ENCODE measurements at places on chromosomes 12 and 14.
A peak's percentile ranks its signal among the peaks of the same experiment; 100 is the strongest.

DNA sequence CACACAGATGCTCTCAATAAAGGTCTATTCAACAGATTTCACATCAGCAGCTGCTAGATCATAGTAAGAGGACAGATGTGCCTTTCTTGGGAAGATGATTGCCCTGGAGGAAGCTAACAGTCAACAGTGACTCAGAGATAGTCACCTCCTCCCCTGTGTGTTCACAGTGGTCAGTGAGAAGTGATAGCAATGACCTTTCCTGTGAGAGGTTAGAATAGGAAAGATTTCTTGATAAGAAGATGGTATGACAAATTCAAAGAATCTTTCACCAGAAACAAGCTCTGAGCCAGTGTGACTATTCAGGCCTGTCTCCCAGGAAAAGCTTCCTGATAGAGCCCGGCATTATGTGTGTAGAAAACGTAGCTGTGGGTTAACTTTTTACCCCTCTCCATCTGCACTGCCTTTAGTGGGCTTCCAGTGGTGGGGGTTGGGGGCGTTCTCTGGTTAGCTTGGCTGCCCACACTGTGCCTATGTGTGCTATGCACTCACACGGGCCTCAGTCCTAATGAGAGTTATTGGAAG lies 66.4 kb upstream of the ARHGAP5 start:
- no peak for DNase-seq

DNA sequence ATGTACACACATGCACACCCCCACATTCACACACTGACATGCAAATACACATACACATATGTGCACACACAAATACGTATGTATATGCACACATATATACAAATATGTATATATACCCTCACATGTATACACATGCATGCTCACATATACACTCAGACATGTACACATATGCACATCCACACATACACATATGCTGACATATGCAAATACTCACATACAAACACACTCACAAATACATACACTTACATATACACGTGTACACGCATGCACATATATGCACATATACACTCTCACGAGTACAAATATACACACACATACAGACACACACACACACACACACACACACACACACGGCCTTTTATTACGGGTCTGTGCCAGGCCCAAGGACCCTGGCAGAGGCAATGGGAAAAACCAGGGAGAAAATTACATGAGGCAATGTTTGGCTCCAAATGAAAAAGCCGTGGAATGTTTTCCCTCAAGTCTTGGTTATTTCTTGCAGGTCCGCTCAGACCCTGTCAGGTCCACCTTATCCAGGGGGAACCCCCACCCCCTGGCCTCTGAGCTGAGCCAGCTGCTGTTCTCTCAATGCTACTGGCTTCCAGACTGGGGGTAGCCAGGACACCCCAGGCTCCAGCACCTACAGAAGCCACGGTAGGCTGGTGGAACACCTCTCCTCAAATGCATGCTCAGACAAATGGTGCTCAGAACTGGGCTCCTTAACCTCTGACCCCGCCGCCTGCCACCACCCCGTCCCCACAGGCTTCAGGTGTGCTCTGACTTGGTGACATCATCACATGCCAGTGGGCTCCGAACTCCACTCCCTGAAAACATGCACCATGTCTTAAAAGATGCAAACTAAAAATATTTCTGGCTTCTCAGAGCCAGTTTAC lies 54.7 kb downstream of the BCL11B start:
- DNase-seq, result no peak

DNA sequence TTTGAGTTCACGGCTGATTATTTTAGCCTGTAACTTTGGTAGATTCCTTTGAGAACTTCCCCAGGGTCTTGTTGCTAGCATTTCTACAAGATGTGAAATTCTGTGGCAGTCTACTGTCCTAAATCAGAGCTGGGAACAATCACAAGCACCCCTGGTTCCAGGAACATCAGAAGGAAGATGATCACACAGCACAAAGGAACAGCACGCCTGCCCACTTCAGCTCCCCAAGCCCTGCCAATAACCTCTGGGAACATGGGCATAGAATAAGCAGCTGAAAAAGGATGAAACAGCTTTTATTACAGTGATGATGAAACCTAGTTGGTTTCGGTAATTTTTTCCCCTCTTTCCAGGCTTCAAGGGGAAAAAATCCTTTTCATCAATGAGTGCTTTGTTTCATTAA lies 12.3 kb downstream of the GPR19 start:
- DNase-seq, result no peak

DNA sequence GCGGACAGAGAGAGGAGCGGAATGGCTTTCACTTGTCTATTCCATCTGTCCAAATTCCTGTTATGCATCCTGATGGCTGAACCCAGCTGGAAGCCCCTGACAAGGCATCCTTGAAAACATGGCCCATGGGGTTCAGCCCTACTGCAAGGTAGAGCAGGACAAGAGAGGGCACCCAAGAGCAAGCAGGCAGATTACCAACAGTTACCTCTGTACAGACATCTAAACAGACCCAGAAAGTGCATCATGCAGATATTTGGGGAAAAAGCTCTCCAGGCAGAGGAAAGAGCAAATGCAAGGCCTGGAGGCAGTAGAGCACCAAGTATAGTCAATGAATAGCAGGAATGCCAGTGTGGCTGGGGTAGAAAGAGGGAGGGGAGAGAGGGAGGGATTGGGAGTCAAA lies 407.5 kb downstream of the PCNX1 start:
- DNase-seq, result no peak

- DNase-seq, result no peak
These were observed 145.3 kb downstream of the GRIN2B start for GRCh38 chr12:13836099-13836498.

DNA sequence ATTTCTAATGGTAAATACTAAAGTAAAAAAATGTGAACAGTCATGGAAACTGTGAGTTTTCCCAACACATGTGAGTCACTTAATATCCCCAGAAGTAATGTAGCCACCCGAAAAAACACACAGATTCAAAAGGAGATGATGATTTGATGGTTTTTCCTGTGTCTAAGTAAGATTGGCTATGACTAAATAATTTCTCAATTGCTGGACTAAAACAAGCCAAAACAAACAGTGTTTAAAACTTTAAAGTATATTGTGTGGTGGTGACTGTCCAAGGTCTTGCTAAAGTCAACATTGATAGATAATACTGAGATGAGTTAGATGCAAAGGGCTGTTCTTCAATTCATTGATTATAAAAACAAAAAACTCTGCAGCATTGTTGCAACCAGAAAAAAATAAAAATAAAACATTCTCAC lies 89.6 kb upstream of the SOX5 start:
- DNase-seq, result no peak

GRCh38 chr12:109246221-109246620 lies 62.9 kb downstream of the FOXN4 start:
- DNase-seq, result no peak

DNA sequence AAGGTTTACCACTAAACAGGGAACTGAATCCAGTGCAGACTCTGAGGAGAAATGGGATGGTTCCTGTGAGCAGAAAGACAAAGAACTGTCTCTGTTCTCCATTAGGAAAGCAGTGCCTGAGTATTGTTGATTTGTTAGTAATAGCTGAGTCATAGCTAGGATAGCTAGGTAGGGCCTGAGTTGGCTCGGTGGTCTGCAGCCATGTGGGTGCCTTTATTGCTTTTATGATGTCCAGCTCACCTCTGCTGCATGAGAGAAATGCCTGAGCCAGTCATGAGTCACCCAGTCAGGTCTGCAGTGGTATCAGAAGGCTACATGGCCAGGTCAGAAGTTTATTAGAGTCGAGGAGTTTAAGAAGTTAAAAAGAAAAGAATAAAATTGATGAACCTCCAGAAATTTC lies 24.2 kb downstream of the TRHDE start:
- DNase-seq, result no peak

DNA sequence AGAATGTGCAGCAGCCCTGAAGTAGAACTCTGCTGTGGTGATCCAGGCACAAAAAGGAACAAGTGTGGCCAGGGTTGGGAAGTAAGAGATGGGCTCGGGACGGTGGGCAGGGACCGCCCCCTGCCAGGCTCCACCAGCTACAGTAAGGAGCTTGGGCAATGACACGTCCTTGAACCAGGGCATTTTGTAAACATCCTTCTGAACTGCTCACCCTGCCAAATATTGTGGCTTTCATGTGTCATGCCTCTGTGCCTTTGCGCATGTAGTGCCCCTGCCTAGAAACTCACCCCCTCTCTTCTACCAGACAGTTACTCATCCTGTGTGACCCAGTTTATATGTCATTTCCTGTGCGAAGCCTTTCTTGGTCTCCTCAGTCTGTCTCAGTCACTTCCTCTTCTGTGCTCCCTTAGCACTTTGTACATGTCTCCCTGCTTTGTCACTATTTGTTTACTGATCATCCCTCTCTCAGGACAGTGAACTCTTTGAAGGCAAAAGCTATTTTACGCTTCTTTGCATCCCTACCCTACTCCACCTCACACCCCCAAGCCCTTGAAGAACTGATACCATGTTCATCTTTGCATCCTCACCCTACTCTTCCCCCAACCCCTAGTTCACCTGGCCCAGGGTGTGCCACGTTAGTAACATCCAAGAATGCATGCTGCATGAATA lies 108.9 kb upstream of the PLEKHG7 start:
- DNase-seq, result peak; percentile 52

- no peak for DNase-seq
These were observed 3.7 kb upstream of the KRT2 start for GRCh38 chr12:52655720-52656124.

DNA sequence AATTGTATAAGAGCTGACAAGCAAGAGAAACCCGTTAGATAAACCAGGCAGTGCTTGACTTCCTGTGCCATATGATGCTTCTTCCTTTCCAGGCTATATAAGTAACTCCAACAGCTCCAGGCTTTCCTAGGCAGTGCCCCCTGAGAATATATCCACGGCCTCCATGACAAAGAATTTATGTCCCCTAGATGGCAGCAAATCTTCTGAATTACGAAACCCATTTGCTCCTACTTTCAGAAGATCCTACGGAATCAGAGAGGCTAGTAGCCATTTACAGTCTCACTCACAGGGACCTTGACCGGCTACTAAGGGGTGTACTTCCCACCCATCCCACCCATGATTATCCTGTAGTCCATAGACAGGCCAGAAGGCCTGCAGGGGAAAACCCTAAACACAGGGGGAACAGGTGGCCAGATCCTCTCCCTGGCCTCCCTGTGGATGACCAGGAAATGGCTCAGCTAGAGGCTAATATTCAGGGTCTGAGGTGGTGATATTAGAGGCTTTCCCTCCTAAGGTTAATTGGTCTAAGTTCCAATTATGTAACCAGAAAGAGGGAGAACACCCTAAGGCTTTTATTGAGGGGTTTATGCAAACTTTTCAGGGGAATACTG lies 77.2 kb upstream of the DCD start:
- DNase-seq, result no peak

GRCh38 chr14:100784523-100785337 lies 41.2 kb upstream of the MEG3 start:
- DNase-seq, result no peak

DNA sequence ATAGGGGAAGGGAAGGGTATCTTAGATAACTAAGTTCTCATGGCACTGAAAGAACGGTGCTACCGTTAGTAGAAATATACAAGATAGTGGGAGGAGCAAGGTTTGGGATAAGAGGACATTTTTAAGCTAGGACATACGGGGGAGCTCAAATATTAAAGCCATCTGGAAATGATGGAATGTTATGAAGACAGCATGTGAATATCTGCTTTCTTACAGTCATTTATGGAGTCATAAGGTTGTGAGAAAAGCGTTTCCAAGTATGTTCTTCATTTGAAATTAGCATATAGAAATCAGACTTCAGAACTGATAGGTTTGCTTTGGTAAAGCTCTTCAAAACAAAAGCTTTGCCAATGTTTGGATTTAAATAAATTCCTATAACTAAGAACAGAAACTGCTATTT lies 62.3 kb downstream of the OTOGL start:
- DNase-seq, result no peak

GRCh38 chr14:36661506-36662257 lies at the start of gene PAX9:
Gene PAX9 (plus strand): TSS chr14:36661860. CDS start chr14:36662090, 230 bp downstream.
- DNase-seq, result no peak

- DNase-seq, result no peak
These were observed 215.5 kb downstream of the C12orf50 start for GRCh38 chr12:87813476-87814234.

GRCh38 chr12:64082866-64083268 lies 139.2 kb downstream of the KICS2 start:
- DNase-seq, result no peak

- DNase-seq, result no peak
These were observed 14.8 kb upstream of the DYRK2 start for GRCh38 chr12:67633708-67634107.

DNA sequence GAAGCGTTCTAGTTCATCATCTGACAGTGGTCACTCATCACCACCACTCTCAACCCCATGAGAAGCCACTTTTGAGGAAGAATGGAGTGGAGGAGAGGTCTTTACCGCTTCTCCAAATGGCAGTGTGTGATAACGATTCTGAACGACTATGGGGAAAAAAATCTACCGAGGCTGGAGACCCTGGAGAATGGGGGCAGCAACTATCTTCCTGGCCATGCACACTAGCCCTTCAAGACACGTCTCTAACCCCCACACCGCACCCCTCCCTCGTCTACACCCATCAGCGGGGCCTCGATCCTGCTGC lies 365 bp downstream of the ING4 start:
- no peak for DNase-seq

- no peak for DNase-seq
These were observed 51.8 kb upstream of the PRICKLE1 start for GRCh38 chr12:42641221-42641885.

GRCh38 chr12:122205053-122205925 lies 1.8 kb downstream of the B3GNT4 start:
- DNase-seq, result no peak

- DNase-seq, result no peak
These were observed 37.2 kb upstream of the RBM19 start for GRCh38 chr12:114003286-114003685.

DNA sequence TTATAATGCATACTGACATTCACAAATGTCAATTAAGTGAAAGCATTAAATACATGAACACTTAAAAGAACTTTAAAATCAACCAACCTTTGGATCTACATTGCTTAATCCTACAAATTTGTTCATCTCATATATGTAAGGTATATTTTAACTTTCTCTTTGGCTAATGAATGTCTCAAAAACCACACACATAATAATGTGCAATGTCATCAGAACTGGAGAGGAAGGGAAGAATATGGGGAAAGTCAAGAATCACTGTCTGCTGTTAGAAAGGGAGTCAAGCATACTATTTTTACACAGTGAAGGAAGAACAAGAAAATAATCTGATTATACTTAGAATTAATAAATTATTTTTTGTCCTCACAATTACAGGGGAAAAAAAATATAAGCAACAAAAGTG lies 4.9 kb downstream of the GMFB start:
- no peak for DNase-seq

Data from stimulated activated CD8-positive, alpha-beta memory T cell treated with anti-CD3 and anti-CD28 coated beads, Interleukin-2, amount 100 ng/mL, for 1 hour (primary cell).